ENCODE measurements at places on chromosomes 16 and 17.

DNA sequence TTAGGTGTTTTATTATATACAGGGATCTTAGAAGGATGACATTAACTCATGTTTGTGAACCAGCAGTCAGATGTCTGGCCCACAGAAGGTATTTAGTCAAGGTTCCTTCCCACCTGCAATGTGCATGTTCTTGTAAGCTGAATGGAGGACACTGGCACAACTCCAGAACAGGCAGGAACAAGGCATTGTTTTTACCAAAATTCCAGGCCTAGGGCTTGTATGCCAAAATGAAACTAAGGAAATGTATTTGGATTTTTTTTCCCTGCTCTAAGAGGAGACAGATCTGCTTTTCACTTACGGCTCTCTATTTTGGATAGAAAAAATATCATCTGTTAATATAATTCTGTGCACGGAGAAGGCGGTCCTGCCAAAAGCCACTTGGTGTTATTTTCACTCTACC is 312.5 kb downstream of the GRIN2A start:
- no peak for DNase-seq

GRCh38 chr17:34885076-34885475 is 76.2 kb downstream of the CCT6B start:
- DNase-seq: no peak

- no peak for DNase-seq
Observed at GRCh38 chr17:61863801-61864126, 436 bp upstream of the BRIP1 start.

DNA sequence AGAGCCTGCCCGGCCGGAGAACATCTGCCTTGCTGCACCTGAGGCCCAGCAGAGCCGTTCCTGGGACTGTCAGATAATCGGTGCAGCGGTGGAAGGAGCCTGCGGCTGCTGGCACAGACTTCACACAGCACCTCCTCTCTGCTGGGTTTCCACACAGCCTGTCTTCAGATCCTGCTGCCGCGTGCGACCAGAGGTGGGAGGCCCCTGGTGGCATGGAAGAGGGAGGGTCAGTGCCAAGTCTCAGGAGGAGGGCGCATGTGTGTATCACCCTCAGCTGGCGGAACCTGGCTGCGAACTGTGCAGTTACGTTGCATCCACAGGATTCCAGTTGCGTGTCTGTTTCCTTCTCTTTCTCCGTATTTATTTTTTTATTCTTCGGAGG is 3.3 kb downstream of the CDK5R1 start:
- no peak for DNase-seq

GRCh38 chr16:25097276-25097975 is 14.1 kb upstream of the LCMT1 start:
- no peak for DNase-seq

DNA sequence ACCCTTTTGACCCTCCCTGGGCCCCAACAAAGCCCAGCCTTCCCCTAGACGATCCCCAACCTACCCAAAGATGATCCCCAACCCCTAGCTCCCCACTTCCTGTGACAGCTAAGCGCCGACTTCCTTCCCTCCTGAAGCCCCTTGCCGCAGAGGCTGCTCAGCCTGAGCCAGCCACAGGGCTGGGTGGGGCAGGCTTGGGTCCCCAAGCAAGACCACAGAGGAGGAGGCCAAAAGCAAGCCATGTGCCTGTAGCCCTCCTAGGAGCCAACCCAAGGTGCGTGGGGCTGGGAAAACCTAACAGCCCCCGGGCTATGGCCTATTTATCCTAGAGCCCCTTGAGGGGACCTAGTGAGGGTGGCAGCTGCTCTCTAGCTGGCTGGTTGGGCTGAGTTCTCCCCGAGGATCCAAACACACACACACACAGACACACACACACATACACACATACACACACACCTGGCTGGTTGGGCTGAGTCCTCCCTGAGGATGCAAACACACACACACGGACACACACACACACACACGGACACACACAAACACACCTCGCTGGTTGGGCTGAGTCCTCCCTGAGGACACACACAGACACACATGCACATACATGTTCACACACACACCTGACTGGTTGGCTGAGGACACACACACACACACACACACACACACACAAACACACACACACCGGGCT is 4.8 kb downstream of the ARRB2 start:
- peak; percentile 72 for DNase-seq

- no peak for DNase-seq
Observed at GRCh38 chr17:82590881-82591539, 57.2 kb downstream of the WDR45B start.

DNA sequence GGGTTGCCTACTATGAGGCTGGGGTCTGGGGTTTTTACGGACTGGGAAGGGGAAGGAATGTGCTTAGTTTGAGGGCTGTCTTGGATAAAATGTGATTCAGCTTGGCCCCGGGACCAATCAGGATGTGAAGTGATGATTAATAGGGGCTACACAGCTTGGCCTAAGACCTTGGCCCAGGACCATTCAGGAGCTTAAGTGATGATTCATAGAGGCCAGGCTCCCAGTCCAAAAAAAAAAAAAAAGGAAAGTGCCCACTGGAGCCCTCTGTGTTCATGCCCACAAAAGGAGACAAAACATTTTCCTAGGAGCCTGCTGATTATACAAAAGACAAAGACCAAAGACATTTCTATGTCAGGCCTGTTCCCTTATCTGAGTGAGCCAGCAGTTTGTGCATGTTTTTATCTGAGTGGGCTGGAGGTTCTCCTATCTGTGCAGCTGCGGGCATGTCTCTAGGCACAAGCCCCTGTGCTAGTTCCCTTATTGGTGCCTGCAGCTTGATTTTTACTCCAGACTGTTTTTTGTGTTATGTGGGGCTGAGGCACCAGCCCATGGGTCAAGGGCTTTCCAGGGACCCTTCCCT is 898.2 kb upstream of the GOT2 start:
- no peak for DNase-seq

- DNase-seq: no peak
Observed at GRCh38 chr17:78664476-78665386, 87.5 kb upstream of the DNAH17 start.

DNA sequence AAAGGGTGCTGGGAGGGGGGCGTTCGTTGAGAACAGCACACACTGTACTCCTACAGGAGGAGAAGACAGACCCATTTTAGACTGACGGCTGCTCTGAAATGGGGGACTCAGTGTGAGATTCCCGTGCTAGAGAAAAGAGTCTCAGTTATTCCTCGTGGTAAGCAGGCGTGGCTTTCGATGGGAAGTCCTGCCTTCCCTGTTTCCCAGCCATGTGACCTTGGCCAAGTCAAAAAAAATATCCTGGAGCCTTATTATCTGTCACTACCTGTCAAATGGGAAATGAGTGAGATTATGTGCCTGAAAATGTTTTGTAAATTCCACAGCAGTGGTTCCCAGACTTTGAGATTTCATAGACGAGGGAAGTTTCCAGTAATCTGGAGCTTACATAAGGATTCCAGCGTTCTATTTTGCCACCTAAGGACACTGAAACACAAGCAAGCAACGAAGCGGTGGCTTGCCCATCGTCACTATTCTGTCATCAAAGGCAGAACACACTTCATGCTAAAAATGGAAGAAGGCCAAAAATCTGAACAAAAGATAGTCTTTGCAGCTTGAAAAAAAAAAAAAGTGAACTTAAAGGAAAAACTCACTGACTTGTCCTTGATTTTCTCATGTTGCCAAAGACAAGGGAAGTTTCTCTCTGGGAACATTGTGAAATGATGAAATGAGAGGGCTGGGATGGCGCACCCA is 253.4 kb upstream of the RPL38 start:
- no peak for DNase-seq

GRCh38 chr16:89065458-89065822 is 28.2 kb upstream of the ACSF3 start:
- no peak for DNase-seq

GRCh38 chr16:62717026-62717425 is 680.8 kb upstream of the CDH8 start:
- no peak for DNase-seq

DNA sequence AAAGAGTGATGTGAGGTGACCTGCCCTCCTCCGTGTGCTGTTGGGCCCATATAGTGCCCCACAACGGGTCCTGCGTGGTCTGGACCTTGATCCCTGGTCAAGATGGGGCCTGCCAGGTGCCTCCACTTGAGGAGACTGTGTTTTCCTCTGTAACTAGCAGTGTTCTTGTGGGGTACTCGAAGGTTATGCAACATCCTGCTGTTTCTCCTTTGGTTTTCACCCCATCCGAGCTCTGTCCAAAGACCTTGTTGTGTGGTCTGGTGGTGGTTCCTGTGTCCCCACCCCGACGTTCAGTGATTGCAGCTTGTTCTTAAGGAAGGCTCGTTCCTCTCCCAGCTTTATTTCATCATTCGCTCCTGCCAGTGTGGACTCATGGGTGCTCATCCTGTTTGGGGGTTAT is 38.7 kb upstream of the ZNF750 start:
- DNase-seq: no peak

GRCh38 chr16:12319428-12320035 is 343.0 kb downstream of the SNX29 start:
- DNase-seq: no peak

DNA sequence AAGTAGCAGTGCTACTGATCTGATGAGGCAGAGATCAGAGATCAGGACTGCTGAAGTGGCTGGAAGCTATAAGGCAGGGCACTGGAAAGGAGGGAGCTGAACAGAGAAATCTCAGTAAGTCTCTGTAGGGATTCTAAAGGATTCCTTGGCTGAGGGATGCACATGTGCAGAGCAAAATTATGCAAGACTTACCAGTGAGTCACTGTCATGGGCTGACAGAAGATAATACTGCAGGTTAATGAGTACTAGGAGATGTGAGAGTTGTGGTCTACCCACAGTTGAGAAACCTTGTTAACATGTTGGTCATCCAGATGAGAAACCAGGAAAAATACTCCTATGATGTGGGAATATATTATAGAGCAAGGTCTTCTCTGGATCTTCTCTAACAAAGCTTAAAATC is 378.1 kb downstream of the HAPSTR1 start:
- no peak for DNase-seq

DNA sequence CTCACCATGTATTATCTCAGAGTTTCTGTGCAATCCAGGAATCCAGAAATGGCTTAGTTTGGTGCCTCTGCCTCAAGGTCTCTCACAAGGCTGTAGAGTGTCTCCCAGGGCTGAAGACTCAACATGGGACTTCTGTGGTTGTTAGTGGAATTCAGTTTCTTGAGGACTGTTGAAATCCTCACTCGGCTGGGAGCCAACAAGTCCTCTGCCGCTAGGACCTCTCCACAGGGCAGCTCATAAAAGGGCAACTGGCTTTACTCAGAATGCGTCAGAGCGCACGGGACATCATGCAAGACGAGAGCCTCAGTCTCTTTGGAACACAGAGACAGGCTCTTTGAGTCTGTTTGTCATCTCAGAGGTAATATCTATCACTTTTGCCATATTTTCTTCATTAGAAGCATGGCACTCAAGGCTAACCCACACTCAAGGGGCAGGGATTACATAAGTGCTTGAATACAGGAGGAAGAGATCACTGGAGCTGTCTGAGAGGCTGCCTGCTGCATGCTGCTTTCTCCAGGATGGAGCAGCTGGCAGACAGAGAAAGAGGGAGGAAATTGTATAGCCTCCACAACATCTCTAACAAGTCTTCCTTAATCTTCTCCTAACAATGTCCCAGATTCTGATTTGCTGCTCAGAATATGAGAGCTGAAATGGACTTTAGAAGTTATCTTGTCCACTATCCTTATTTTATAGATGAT is 97.5 kb upstream of the ASIC2 start:
- no peak for DNase-seq

GRCh38 chr16:30659507-30660423 is 1.5 kb downstream of the FBRS start:
- peak; percentile 78 for DNase-seq

DNA sequence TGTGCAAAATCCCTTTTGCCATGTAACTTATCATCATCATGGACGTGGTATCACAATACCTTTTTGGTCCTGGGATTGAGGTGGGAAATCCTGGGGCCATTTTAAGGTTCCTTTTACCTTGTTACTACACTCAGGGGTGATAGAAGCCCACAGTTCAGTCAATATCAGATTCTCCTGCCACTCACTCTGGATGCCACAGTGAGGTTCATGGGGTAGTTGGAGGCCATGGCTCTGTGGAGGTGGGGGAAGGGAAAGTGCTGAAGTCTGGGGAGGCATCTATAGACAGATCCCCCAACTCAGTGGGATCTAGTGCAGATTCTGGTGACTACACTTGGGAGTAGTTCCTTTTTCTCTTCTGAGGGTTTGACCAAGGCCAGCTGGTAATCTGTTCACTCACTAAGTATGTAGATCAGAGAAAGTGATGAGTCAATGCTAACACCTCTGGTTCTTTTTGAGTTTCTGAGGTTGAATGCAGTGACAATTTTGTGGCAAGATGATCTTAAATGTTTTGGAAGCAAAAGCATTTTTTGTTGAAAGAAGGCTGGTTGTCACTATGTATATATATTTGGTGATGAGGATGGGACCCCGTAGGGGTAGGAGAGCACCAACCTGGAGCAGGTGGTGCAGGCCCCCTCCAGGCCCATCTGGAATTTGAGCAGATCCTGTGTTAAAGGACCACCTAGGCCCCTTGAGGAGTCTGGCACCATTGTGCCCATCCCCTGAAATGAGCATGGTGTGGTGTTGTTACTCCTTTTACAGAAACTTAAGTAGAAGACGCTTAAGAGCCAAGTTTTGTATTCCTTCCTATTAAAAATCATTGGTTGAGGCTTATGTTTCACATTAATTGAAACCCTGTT is 18.8 kb upstream of the IRF8 start:
- DNase-seq: no peak

Data from CD4-positive, alpha-beta T cell treated with Interleukin-21 for 1 hour (primary cell).